ENCODE measurements at places on chromosomes 4 and X.

DNA sequence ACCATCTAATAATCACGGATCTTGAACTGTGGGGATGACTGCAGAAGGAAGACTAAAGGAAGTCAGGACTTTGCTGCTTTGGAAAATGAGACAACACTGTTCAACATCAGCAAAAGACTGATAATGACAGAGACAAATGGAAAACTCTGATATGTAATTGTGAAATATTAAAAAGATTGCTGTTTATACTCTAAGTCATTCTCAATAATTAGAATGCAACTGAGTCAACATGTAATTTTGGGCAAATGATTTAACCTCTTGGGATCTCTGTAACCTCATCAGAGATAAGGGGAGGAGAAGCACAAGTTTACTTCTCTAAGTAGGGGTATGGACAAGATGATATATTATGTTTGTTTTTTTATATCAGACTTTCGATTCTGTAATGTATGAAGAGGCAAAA, 121.9 kb downstream of the GASK1B start:
- DNase-seq = peak; percentile 7

DNA sequence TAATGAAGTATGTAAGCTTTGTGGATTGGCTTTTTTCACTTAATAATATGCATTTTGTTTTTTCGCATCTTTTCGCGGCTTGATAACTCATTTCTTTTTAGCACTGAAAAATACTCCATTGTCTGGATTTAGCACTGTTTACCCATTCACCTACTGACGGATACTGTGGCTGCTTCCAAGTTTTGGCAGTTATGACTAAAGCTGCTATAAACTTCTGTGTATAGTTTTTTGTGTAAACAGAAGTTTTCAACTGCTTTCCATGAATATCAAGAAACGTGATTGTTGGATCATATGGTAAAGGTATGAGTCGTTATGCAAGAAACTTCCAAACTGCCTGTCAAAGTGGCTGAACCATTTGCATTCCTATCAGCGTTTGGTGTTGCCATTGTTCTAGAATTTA, 87.6 kb downstream of the BMP3 start:
- no peak for DNase-seq

GRCh38 chr4:57051095-57051494, 59.1 kb downstream of the IGFBP7 start:
- DNase-seq = no peak

DNA sequence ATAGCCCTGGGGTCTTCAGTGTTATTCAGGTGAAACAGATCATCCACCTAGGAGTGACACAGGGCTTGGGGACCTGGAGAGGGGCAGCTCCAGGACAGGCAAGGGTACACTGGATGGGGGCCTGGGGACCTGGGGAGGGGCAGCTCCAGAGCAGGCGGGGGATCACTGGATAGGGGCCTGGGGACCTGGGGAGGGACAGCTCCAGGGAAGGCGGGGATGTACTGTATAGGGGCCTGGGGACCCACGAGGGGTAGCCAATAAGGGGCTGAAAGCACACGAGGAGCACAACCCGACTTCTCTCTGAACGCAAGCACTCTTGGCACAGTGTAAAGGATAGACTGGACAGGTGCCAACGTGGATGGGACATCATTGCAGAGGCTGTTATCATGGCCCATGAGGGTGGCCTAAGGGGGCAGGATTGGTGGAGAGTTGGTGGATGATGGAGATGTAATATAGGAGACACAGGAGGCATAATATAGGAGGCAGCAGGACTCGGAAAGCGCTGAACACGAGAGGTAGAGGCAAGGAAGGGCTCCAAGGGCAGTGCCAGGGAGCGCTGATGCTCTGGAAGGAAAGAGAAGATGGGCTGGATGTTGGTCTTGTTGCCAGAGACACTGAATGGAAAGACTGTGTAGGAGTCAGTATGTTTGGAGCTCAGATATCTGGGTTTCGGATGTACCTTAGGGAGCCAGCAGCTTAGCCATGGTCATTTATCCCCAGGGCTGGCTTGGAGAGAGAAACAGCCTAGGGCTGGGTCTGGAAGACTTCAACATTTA, 37.9 kb upstream of the FGFBP2 start:
- DNase-seq = no peak

- no peak for DNase-seq
These were observed 308.2 kb upstream of the EMCN start for GRCh38 chr4:100826067-100826466.

DNA sequence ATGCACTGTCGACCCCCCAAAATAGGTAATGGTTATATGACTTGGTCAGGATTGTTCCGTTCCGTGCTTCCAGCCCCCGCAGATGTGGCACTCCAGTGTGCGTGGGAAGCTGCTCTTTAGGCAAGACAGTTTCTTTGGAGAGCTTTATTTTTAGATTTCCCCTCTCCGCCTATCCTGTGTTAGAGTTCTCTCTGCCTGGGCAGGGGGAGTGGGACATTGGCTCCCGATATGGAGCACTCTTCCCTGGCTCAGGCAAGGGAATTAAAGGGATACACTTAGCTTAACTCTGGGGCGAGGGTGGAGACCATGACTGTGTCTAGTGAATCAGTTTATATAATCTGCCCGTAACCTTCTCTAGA, 36.0 kb downstream of the DLG3 start:
- no peak for DNase-seq

- DNase-seq = no peak
These were observed 71.7 kb downstream of the ARAP2 start for GRCh38 chr4:36172656-36173055.

- DNase-seq = no peak
These were observed 149.3 kb upstream of the SLC4A4 start for GRCh38 chr4:71189471-71189870.

- DNase-seq = peak; percentile 55
These were observed 8.9 kb downstream of the ANXA3 start for GRCh38 chr4:78560296-78560963.

DNA sequence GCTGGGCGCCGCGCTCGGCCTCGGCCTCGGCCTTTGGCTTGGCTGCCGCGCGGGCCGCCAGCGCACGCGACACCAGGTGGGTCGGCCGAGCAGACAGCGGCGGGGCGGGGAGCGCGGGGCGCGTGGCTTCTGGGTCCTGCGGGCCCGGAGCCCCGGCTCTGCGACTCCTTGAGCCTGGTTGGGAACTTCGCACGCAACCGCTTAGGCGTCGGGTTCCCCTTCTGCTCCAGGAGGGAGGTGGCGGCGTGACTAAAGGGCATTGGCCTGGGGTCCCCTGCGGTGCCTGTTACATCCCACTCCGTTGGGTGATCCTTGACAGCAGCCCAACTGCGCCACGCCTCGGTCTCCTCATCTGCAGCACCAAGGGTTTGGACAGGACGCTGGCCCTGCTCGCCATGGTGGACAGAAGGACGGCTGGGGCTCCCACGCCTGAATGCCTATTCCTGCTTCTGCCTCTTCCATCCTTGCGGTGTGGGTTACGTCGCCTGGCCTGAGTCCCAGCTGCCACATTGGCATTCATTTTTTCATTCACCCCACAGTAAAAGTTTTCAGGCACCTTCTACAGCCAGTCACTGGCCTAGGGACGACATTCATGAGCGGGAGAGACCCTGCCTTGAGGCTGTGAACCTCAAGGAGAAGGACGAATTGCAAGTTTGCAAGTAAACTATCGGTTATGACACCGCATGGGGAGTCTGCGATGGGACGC, 631 bp downstream of the EVC start:
- peak; percentile 73 for DNase-seq

GRCh38 chr4:121307445-121308327, 73.1 kb downstream of the QRFPR start:
- DNase-seq = peak; percentile 57

DNA sequence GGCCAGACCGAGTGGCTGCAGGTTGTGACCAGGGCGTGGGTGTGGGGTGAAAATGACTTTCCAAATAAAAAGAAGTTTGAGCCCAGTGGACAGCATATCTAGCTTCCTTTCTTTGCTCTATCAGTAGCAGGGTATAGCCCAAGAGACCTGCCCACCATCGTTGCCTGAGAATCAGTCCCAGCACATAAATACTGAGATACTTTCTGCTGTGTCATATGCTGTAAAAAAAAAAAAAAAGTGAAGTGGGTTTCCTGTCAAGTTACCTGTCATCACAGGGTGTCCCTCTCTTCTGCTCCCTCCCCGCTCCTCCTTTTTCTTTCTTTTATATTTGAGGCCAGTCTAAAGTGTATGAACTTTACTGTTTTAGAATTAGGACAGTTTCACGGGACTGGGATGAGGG, 330.3 kb upstream of the BOD1L1 start:
- DNase-seq = no peak

GRCh38 chrX:127708155-127708554, 344.0 kb downstream of the ACTRT1 start:
- no peak for DNase-seq

DNA sequence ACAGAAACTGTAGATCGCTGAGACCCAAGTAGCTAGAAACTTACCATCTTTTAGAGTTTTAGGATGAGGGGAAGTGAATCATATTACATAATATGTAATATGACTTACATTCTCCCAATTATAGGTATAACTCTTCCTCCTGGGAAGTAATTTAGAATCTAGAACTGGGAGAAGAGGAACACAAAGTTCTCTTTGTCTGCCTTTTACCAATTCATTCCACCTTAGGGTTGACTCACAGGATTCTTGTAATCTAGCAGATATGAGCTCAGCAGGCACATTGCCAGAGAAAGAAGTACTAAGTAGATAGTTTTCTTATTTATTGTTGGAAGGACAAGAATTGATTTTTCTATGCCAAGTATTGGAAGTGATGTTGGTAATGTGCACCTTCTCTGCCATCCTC, 58.0 kb upstream of the CCSER1 start:
- no peak for DNase-seq

GRCh38 chr4:81494031-81494431, 22.3 kb upstream of the RASGEF1B start:
- DNase-seq = no peak

- no peak for DNase-seq
These were observed 85.3 kb downstream of the DCAF8L2 start for GRCh38 chrX:27675493-27675892.

DNA sequence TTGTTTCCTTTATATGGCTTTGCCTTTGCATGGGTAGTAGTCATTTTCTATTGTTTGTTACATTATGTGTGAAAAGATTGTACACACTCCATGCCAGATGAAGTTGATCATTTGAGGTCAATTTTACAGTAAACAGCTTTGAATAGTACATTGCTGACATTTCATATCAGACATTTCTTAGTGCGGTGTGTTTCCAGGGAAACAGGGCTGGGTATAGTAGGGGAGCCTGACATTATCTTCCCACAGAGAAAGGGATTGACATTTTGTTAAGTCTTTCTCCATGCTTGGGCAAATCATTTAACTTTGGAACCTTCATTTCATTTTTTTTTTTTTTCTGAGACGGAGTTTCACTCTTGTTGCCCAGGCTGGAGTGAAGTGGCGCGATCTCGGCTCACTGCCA, 5.0 kb downstream of the FUNDC2 start:
- no peak for DNase-seq

DNA sequence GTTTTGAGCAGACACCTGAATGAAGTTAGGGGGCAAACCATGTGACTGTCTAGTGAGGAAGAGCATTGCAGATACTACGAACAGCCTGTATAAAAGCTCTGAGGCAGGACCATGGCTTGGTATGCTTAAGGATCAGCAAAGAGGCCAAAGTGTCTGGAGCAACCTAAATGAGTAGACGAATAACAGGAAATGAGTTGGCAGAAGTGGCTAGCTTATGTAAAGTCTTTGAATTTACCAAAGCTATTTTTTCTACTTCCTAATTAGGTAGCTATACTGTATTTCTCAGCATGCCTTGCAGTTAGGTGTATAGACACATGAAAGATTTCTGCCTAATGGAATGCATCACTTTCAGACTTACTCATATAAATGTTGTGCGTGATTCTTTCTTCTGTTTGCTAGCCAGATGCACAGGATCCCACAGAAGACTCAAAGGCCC, 9.3 kb upstream of the GPRIN3 start:
- DNase-seq = peak; percentile 18

DNA sequence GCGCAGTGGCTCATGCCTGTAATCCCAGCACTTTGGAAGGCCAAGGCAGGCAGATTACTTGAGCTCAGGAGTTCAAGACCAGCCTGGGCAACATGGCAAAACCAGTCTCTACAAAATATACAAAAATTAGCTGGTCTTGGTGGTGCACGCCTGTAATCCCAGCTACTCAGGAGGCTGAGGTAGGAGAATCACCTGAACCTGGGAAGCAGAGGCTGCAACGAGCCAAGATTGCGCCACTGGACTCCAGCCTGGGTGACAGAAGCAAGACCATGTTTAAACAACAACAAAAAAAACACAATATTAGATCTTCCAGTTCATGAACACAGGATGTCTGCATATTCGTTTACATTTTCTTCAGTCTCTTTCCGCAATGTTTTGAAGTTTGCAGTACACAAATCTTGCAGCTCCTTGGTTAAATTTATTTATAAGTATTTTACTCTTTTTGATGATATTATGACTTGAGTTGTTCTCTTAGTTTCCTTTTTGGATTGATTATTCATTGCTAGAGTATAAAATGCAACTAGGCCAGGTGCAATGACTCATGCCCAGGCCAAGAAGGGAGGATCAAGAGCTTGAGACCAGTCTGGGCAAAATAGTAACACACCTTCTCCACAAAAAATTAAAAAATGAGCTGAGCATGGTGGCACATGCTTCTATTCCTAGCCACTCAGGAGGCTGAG, 30.4 kb upstream of the ABCG2 start:
- no peak for DNase-seq

- peak; percentile 97 for DNase-seq
These were observed at the start of gene ASMTL for GRCh38 chrX:1452516-1453394. Gene ASMTL, minus strand, starts transcription at chrX:1452909. Its CDS starts 69 bp downstream, at chrX:1452840.

DNA sequence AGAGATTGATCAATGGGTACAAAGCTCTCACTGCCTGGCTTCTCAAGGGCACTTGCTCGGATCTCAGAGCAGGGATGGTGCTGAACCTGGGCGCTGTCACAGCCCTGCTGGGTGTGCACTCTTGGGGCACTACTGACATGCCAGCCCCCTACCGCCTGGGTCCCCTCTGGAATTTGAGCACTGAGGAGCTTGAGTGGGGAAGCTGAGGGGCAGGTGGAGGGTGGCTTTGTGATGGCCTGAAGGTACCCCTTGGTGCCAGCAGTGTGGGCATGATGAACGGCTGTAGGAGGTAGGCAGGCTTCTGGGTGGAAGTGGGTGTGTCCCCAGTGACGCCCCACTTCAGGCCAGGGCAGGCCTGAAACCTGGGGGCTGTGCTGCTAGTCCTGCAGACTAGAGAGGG, 379.1 kb upstream of the GRID2 start:
- DNase-seq = no peak

- no peak for DNase-seq
These were observed 78.0 kb upstream of the RXFP1 start for GRCh38 chr4:158443731-158444130.
